ENCODE measurements at places on chromosomes 4 and X. TPM values are rescaled to one million over a fixed set of nuclear protein-coding genes. Genes with fewer than 3 reads are reported as not detected.

GRCh38 chrX:153621949-153622598 lies 23.1 kb upstream of the CCNQ start:
- DNase-seq = no peak

GRCh38 chr4:139554893-139555704 lies 920 bp downstream of the SETD7 start:
- DNase-seq = peak; percentile 89

GRCh38 chr4:147683188-147683591 lies 773 bp downstream of the PRMT9 start:
- DNase-seq = peak; percentile 24

DNA sequence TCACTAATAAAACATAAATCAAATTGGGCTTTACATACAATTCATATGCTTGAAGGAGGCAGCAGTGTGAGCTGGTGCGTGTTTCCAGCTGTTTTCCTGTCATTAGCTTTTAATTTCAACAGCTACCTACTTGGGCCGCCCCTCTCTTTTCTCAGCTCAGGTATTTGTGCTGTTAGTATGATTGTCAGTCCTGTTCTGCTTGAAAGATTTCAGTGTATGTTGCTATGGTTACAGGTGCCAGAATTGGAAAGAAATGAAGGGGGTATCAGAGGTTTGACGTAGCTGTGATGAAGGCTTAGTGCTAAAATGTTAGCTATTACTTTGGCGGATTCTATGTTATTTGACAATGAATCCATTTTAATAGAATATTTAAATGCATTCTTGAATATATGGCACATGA lies 440.3 kb downstream of the ZIC3 start:
- no peak for DNase-seq

The JCHAIN gene
- total RNA-seq = 73.8 TPM

GRCh38 chrX:72276478-72276953 lies 532 bp downstream of the RPS4X start:
- no peak for DNase-seq

The RNF175 gene
- not detected for total RNA-seq

Measured in transverse colon (tissue), 4 donors.